ENCODE measurements at places on chromosomes 11 and 22.

- DNase-seq: no peak
Measured at GRCh38 chr11:32100495-32100894, 9.6 kb downstream of the RCN1 start.

- DNase-seq: no peak
Measured at GRCh38 chr11:34366522-34366921, 8.7 kb upstream of the ABTB2 start.

- DNase-seq: no peak
Measured at GRCh38 chr11:122105044-122105758, 10.8 kb downstream of the BLID start.

GRCh38 chr11:69267395-69267805 is 26.6 kb upstream of the MYEOV start:
- DNase-seq: no peak

DNA sequence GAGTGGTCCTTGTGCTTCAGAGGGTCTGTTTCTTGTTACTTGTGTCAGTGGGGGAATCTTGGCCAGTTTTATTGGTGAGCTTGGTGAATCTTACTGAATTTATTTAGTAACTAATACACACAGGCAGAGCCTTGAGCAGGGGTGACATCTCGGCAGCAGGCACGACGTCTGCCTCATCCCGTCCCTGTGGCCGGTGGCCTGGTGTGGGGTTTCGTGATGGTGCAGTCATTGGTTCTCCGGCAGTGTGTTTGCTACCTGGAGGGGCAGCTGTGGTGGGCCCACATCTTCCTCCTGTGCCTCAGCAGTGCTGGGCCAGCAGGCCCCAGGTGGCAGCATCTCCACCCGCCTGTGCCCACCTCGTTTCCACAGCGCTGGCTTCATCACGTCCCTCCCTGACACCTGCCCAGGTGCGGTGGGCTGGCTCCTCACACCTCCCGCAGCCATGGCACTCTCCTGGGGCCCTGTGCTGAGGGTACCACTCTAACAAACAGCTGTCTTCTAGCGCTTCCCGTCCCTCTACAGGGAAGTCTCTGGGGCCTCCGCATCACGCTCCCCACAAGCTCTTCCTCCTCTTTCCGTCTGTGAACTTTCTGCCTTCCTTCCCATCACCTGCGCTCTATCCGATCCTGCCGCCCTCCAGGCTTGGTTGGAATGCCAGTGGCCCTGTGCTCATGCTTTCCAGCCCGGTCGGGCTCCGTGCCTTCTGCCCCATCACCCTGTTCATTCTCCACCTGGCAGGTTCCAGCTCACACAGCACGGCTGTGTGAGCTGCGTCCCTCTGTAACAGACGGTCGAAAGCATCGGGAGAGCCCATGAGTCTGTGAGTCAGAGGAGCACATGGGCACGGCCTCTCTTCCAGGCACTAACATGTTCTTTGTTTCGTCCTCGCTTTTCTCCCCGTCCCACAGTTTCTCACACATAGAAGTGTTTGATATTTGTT is 203.4 kb downstream of the TBC1D22A start:
- no peak for DNase-seq

DNA sequence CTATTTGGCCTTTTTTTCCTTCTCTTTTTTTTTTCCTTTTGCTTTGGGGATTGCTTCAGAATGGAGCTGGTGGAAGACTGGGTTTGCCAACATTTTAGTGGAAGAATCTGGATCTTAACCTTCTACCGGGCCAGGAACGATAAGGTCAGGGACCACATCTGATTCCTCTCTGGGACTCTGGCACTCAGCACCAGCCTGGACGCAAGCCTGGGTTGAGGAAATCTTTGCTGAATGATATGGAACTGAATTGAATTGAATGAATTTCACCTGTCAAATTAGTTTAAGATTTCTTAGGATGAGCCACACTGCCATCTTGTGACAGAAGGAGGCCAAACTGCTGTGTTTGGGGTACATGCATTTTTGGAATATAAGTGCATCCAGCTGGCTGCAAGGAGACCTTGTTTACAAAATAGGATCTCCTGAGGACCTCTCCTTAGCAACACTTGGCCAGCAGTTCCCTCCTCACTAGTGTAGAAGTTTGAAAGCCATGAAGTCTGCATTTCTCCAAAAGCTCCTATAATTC is 30.4 kb downstream of the TPBGL start:
- no peak for DNase-seq

All from natural killer cell treated with Interleukin-12 subunit alpha and Interleukin-12 subunit beta and Interleukin-15 and Interleukin-18, amount 100 ng/mL, for 72 hours (primary cell).